ENCODE measurements at places on chromosomes 5 and 9. TPM values are rescaled to one million over a fixed set of nuclear protein-coding genes. Genes with fewer than 3 reads are reported as not detected.

ACTBL2 gene
- not detected for total RNA-seq

- DNase-seq, result peak; percentile 84
Measured at GRCh38 chr9:34547960-34548611, 25.3 kb upstream of the ENHO start.

DNA sequence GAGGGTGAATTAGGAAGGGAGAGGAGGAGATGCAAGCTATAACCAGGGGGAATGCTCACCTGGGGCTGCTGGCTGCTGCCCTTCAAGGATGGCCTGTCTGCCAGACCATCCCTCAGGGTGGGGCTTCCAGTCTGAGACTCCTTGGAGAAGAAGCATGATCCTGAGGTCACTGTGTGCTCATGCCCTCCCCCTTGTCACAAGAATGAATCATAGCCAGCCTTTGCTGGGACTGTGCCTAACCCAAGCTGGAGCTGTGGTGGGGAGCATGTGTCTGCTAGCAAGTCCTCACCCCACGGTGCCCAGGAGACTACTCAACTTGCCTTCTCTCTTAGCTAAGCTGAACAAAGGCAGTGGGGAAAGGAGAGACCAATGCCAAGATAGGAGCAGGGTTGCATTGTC lies 463.6 kb downstream of the SPOCK1 start:
- no peak for DNase-seq

ELOVL7 gene
- total RNA-seq, result 15.9 TPM

DNA sequence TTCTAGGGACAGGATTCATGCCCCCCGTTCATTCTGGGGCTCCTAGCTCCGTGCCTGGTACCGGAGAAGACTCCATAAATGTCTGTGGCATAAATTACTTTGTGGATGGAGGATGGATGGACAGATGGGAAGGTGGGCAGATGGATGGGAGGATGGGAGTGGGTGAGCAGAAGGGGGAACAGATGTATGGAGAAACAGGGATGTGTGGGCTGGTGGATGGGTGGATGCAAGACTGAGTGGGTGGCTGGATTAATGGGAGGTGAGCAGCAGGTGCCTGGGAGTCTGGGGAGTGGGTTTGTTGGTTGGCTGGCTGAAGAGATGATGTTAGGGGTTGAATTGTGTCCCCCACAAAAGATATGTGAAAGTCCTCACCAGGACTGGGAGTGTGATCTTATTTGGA lies 43.5 kb downstream of the SARDH start:
- no peak for DNase-seq

DNA sequence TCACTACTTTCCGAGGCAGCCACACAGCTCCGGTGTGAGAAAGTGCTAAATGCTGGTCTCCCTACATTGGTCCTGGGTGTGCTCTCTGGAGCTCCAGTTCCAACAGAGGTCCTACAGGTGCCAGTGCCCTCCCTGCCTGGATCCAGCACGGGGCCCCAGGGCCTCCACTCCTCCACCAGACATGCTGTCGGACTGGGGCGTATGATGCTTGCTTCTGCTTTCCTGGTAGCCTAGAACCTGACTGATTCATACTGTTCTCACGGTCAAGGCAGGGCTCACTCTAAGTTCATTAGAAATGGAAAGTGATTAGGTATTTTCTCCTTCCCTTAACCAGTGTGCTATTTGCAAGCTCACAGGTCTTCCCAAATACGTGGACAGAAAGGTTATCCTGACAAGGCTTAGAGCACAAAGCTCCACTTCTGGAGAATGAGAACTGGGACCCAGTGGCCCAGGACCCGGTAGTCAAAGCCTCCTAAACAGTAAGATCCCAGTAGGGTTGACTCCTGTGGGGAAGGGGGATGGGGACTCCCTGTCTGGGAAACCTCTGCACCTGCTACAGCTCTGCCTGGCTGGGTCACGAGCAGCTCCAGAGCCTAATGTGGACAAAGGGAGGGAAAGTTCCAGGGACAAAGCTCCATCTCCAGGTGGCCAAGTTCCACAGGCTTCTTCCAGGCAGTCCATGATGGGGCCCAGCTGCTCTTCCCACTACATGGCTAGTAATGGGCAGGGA lies 98.1 kb downstream of the PAX5 start:
- no peak for DNase-seq

- peak; percentile 43 for DNase-seq
Measured at GRCh38 chr9:130899051-130899748, 2.6 kb upstream of the QRFP start.

DNA sequence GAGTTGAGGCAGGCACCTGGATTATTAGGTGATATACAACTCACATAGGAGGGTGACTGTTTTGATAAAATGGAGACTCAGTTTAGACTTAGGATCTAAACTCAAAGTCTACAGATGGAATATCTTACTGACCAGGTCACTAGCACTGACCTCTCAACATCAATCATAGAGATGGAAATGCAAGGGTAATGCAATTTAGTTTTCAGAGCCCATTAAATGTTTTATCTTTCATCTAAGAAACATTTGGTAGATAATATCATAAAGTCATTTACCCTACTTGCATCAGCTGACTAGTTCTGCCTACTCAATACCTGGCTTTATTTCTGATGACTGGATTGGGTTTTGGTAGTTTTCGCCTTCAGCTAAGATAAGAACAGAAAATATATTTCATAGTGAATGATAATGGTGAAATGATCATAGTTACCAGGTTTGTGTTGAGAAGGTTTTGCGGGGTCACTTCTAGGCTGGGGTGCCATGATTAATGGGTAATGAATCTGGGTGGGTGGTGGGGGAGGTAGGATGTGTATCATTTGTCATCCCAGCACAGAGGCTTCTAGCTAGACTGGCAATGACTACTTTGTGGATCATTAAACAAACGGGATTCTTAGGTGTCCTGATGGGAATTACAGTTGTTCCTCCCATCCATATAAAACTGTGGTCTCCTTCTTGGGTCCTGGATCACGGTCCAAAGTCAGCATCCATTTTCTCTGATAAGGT lies 173.4 kb downstream of the PPP2R2B start:
- DNase-seq, result no peak

GRCh38 chr9:4836676-4837075 lies 43.9 kb downstream of the RCL1 start:
- DNase-seq, result no peak

GRCh38 chr9:24245988-24246387 lies 299.7 kb downstream of the IZUMO3 start:
- DNase-seq, result no peak

TMC1 gene
- total RNA-seq, result 0.19 TPM

DNA sequence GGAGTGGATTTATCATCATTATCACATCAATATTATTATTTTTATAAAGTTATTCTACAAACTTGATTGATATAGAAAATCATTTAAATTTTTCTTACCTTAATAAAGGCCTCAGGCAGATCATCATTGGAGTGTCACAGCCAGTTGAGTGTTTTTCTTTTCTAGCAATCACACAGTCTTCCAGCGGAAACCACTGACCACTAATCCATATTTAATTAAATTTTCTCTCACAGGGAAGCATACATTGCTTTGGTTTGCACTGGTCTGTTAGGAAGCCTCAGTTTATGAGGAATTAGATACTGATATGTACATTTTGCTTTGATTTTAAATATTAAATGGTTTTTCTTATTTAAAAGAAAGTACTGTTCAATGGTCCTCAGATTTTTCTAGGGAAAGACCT lies 6.7 kb downstream of the SPZ1 start:
- no peak for DNase-seq

DNA sequence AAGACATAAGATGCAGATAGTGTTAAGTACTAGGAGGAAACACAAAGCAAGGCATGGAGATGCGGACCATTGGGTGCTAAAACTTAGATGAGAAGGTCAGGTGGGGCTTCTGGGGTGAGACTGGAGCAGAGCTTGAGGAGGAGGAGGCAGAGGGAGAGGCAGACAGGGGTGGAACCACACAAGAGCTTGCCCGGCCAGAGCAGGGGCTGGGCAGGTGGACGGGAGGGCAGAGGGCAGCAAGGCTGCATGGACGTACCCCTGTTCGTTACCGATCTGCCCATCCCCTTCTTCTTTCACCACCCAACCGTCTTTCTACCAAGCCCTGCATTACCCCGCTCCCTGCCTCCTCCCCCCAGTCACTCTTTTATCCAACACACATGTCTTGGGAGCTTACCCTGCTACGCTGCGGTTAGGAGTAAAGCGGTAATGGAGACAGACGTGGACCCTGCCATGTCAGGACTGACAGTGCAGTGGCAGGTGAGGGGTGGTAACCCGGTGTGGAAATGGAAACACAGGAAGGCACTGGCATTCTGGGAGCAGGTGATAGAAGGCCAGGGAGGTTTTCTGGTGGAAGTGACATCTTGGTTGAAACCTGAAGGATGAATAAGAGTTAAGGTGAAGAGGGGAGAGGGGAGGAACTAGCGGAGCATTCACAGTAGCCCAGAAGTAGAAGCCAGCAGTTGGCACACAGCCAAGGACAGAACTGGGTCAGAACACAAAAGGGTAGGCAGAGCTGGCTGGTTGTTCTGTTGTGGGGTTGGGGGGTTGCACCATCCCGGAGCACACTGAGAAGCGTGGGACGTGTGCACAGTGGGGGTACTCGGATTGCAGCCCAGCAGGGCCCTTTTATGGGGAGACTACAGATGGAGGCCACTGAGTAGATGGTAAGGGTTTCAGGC lies 167.2 kb downstream of the CACNA1B start:
- DNase-seq, result no peak
